ENCODE measurements at places on chromosomes 4 and X. TPM values are rescaled to one million over a fixed set of nuclear protein-coding genes. Genes with fewer than 3 reads are reported as not detected.

Gene MAGEB5
- total RNA-seq: not detected

Gene THAP6
- total RNA-seq: 6.8 TPM

Gene GAGE12J
- not detected for total RNA-seq

Gene XAGE1B
- not detected for total RNA-seq

Gene EVC2
- 8.8 TPM for total RNA-seq

Gene SORBS2
- total RNA-seq: 82.5 TPM

Gene MAGEA6
- not detected for total RNA-seq

GRCh38 chr4:118296729-118297128 lies 56.1 kb downstream of the PRSS12 start:
- H3K27me3 ChIP-seq: no peaks in the 10 kb centered on the region
- no peak overlapping the region for H3K27ac ChIP-seq
- no peak for DNase-seq
- no peaks in the 10 kb centered on the region for H3K4me1 ChIP-seq
- H3K36me3 ChIP-seq: no peaks in the 10 kb centered on the region

- no peak overlapping the region for H3K4me3 ChIP-seq
- no peaks in the 10 kb centered on the region for H3K4me1 ChIP-seq
- H3K36me3 ChIP-seq: no peaks in the 10 kb centered on the region
- peaks cover 9% of the 10 kb centered on the region for H3K27me3 ChIP-seq
- H3K27ac ChIP-seq: no peak overlapping the region
- DNase-seq: no peak
These were observed 194.7 kb downstream of the PTTG2 start for GRCh38 chr4:38154681-38155588.

DNA sequence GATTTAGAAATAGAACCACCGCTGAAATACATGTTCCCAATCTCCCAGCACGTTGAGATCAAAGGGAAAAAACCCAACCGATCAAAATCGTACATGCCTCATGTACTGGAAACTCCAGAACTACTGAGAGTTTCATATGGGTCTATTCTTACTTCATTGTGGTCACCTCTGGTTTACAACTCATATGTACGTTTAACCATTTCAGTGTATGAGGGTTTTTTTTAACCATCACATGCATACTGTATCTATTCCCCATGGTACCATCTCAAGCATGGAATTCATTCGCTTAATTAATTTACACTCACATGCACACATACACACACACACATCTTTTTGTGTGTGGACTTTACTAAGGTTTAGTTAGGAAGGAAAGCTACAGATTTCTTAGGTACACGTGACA lies 46.0 kb upstream of the CLNK start:
- DNase-seq: no peak
- no peaks in the 10 kb centered on the region for H3K4me1 ChIP-seq
- no peaks in the 10 kb centered on the region for H3K27me3 ChIP-seq
- no peak overlapping the region for H3K4me3 ChIP-seq

DNA sequence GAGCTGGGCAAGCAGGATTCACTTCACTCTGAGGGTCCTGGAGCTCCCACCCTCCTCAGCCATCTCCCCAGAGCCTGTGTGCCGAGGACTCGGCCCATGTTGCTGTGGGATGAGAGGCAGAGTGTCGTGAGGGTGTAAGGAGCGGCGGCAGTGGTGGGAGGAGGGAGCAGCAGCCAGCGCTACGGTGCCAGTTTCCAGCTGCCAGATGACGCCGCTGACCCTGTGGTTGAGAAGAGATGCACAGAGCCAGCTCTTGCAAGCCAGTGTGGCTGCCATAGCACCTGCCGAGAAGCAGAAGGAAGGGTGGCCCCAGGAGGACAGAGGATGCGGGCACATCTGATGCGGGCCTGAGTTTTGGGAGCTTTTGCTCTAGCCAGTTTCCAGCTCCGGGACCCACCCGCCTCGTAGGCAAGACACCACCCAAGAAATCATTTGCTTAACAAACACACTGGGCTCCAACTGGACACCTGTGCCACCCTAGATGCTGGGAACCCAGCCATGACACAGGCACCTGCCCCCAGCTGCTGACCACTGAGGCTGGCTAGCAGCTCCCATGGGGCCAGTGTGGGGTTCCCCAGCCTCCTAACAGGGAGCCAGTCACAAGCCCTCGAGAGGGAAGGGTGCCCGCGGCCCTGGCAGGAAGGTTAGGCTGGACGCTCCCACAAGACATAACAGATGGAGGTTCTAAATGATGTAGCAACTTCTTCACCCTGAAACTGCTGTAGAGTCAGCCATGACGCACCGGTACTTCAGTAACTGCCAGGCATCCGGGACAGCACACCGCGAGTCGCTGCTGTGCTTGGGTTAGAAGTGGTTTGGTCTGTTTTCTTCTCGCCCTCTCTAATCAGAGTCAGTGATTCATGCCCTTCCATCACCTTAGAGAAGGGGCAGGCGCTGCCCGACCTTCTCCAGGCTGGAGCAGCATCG lies 8.9 kb downstream of the MSANTD1 start:
- peaks cover 2% of the 10 kb centered on the region for H3K27me3 ChIP-seq
- H3K27ac ChIP-seq: no peak overlapping the region
- H3K36me3 ChIP-seq: no peaks in the 10 kb centered on the region
- H3K4me3 ChIP-seq: no peak overlapping the region

GRCh38 chrX:124232523-124233201 lies 99.8 kb upstream of the TEX13D start:
- H3K27me3 ChIP-seq: no peaks in the 10 kb centered on the region
- no peaks in the 10 kb centered on the region for H3K36me3 ChIP-seq
- H3K27ac ChIP-seq: no peak overlapping the region

DNA sequence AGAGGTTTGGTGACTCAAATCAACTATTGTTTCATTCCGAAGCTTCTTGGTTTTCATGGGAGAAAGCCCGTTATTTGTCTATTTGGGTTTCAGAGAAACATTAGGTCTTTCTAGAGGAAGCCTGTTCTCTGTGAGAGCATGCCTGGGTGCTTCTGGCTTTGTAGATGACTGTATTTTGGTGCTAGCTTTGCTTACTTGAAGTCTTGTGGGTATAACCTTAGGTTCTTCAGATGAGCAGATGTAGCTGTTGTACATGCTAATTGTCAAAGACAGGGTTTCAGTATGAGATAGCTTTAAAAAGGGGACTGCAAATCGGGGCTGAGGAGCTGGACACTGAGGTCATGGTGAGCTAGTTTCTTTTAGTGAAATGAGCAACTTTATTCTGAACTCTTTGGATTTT lies 7.9 kb upstream of the STOX2 start:
- no peak overlapping the region for H3K27ac ChIP-seq
- H3K4me1 ChIP-seq: no peaks in the 10 kb centered on the region
- H3K4me3 ChIP-seq: no peak overlapping the region
- DNase-seq: no peak

GRCh38 chr4:57866468-57867171 lies 756.4 kb upstream of the IGFBP7 start:
- no peak overlapping the region for H3K4me3 ChIP-seq
- H3K27me3 ChIP-seq: no peaks in the 10 kb centered on the region
- no peak overlapping the region for H3K27ac ChIP-seq
- no peak for DNase-seq
- H3K36me3 ChIP-seq: no peaks in the 10 kb centered on the region

DNA sequence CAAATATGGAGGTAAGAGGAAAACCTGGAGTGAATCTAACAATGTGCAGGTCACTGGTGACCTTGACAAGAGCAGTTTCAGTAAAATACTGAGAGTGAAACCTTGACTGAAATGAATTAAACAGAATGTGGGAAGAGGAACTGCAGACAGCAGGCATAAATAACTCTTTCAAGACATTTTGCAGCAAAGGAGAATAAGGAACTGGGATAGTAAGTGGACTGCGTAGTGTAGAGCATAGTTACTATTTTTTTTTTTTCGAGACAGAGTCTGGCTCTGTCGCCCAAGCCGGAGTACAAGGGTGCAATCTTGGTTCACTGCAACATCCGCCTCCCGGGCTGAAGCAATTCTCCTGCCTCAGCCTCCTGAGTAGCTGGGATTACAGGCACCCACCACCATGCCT lies 24.0 kb downstream of the RBMX start:
- no peaks in the 10 kb centered on the region for H3K4me1 ChIP-seq
- H3K27me3 ChIP-seq: no peaks in the 10 kb centered on the region
- H3K27ac ChIP-seq: no peak overlapping the region
- no peaks in the 10 kb centered on the region for H3K36me3 ChIP-seq

DNA sequence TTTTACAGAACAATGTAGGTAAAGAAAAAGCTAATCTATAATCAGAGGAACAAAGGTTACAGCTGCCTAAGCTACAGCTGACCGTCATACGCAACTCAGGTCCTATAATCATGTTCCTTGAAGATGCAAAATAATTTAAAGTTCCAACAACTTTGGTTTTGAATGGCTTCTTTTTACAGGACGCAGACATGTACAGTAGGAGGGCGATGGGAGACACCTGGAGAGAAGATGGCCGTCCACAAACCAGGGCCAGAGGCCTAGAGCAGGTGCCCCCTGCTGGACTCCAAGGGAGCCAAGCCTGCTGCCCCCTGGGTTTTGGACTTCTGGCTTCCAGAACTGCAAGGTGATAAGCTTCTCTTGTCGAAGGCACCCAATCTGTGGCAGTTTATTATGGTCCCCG lies 10.6 kb downstream of the HGFAC start:
- no peak overlapping the region for H3K27ac ChIP-seq
- H3K27me3 ChIP-seq: peaks cover 2% of the 10 kb centered on the region
- peaks cover 4% of the 10 kb centered on the region for H3K4me1 ChIP-seq
- no peak overlapping the region for H3K4me3 ChIP-seq
- H3K36me3 ChIP-seq: no peaks in the 10 kb centered on the region
- DNase-seq: no peak

- peaks cover 40% of the 10 kb centered on the region for H3K4me1 ChIP-seq
- peak; percentile 61 for DNase-seq
- no peaks in the 10 kb centered on the region for H3K27me3 ChIP-seq
- no peaks in the 10 kb centered on the region for H3K36me3 ChIP-seq
- peak within 1 kb of the TSS; percentile 57 for H3K27ac ChIP-seq
These were observed at the start of gene PCDH7 for GRCh38 chr4:30720021-30720660. PCDH7 (plus strand) TSS chr4:30720369; CDS start chr4:30721423, 1,054 bp downstream.

DNA sequence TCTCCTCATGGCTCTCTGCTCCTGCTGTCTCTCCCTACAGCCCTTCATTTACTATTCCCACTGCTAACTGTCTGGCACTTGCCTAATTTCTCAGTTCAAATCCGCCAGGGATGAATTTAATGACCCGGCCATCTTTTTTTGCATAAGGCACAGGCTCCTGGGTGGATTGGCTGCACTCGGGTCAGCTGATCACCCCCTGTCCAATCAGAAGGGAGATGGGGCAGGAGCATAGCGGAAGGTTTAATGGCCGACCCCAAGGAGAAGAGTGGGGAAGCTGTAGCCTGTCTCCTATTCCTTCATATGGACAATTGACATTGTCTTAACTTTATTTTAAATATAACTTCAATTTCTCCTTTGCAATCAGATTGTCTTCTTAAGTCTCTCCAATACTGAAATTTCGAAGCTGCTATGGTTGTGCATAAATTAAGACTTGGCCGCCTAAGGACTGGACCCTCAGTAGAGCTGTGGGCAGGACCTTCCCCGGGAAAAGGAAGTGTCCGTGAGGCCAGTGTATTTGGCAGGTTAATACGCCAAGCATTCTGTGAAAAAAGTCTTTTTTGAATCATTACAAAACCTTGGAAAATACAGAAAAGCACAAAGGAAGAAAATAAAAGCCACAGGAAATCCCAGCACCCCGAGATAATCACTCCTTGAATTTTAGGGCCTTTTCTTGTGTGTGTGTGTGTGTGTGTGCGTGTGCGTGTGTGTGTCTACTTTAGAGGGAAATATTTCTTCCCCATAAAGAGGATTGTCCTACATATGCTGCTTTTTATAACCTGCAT lies 55.5 kb downstream of the SMIM20 start:
- no peaks in the 10 kb centered on the region for H3K4me1 ChIP-seq
- H3K36me3 ChIP-seq: no peaks in the 10 kb centered on the region
- no peak overlapping the region for H3K27ac ChIP-seq
- no peak for DNase-seq
- peaks cover 2% of the 10 kb centered on the region for H3K27me3 ChIP-seq
- no peak overlapping the region for H3K4me3 ChIP-seq

- DNase-seq: no peak
- H3K36me3 ChIP-seq: no peaks in the 10 kb centered on the region
- H3K27me3 ChIP-seq: no peaks in the 10 kb centered on the region
- no peaks in the 10 kb centered on the region for H3K4me1 ChIP-seq
- no peak overlapping the region for H3K27ac ChIP-seq
These were observed 92.2 kb upstream of the ANXA3 start for GRCh38 chr4:78459327-78459726.

GRCh38 chr4:73451404-73451803 lies 15.4 kb downstream of the AFP start:
- H3K27me3 ChIP-seq: peaks cover 30% of the 10 kb centered on the region
- H3K27ac ChIP-seq: no peak overlapping the region
- no peak overlapping the region for H3K4me3 ChIP-seq

DNA sequence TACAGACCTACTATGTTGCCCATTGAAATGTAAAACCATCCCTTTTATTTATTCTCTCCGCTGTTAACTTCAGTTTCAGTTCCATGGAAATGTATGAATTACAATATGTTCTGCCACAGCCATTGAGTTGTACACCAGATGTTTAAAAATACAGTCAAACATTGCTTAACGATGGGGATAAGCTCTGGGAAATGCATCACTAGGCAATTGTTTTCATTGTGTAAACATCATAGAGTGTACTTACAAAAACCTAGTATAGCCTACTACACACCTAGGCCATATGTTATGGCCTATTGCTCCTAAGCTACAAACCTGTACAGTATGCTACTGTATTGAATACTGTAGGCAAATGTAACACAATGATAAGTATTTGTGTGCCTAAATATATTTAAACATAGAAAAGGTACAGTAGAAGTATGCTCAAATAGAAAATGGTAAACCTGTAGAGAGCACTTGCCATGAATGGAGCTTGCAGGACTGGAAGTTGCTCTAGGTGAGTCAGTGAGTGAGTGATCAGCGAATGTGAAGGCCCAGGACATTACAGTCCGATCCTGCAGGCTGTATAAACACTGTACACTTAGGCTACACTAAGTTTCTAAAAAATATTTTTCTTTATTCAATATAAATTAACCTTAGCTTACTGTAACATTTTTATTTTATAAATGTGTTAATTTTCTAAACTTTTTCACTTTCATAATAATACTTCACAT lies 2.7 kb upstream of the PF4V1 start:
- no peak overlapping the region for H3K4me3 ChIP-seq
- H3K27ac ChIP-seq: no peak overlapping the region
- no peak for DNase-seq
- H3K27me3 ChIP-seq: no peaks in the 10 kb centered on the region

DNA sequence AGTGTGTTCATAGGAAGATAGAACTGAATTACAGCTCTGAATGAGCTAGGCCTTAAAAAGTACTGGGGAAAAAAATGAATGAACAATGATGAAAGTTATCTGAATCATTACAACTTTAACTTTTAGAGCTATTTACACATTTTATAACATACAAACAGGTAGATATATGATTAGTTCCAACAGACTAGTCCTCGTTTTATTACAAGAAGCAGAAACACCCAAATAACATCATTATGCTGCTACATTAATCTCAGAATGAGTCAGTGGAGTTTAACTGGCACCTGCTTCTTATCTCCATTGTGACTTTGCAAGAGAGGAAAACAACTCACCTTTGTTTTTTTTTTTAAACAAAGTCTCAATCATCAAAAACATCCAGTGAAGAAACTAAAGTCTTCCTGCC lies 15.2 kb downstream of the ATP8A1 start:
- no peak for DNase-seq
- H3K27ac ChIP-seq: no peak overlapping the region
- H3K36me3 ChIP-seq: no peaks in the 10 kb centered on the region
- H3K27me3 ChIP-seq: peaks cover 5% of the 10 kb centered on the region
- H3K4me1 ChIP-seq: no peaks in the 10 kb centered on the region
